ENCODE measurements at places on chromosomes 4 and X. TPM values are rescaled to one million over a fixed set of nuclear protein-coding genes. Genes with fewer than 3 reads are reported as not detected.

- peak; percentile 42 for DNase-seq
These were observed 67.6 kb upstream of the SLC7A3 start for GRCh38 chrX:70998411-70999027.

The RBM10 gene
- total RNA-seq = 87.0 TPM

The PPID gene
- total RNA-seq = 43.3 TPM

GRCh38 chr4:10974371-10974770 lies 289.8 kb upstream of the CLNK start:
- DNase-seq = no peak

The NXF2 gene
- total RNA-seq = not detected

DNA sequence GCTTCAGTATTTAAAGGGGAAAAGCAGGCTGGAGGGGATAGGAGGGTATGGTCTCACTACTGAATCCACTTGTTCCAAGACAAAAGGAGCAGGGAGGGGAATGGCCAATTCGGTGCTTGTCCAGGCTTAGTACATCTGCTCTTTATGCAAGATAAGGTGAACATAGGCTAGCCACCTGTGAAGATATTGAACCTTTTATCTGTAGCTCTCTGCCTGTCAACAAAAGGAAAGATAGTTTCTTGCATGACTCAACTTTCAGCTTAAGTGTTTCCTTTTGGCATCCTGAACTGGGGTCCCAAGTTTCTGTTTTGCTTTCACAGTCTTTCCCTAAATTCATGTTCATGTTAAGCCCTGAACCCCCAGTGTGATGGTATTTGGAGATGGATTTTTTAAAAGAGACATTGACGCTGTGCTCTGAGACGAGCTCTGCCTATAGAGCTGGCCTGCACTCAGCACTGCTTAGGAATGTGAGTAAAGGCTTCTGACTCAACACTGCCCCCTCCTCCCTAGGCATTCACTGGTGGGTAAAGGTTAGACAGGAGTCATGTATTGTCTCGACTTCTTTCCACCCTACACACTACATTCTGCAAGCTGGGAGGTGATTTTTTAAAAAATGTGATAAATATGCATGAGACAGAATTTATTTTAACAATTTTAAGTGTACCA lies 28.2 kb downstream of the FAM149A start:
- DNase-seq = peak; percentile 34

DNA sequence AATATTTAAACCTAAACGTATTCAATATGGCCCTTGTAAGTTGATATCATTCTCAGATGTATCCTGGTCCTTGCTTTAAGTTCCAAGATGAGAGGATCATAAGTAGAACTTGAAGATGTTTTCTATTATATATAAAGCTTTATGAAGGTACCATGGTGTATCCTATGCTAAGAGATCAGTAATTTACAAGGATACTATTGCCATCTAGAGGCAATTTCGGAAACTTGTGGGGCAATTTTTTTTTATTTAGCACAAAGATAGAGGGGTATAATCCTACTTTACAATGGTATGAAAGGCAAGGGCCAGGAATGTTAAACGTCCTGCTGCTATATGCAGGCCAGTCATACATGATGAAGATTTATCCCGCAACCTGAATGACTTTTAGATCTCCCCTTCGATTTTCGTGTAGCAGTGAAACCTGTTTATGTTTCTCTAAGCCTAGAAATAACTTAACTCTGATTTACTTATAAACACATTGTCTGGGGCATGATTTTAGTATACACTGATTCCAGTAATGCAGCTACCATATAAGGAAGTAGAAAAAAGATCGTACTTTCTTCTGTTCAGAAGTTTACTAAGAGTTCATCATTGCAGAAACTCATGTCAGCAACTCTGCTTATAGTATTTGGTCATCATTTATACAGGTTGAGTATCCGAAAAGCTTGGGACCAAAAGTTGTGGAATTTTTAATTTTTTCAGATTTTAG lies 2.6 kb downstream of the SLC25A31 start:
- DNase-seq = peak; percentile 77

GRCh38 chr4:16890651-16891050 lies 7.8 kb downstream of the LDB2 start:
- no peak for DNase-seq

The IDS gene
- 72.9 TPM for total RNA-seq

GRCh38 chrX:66717926-66718325 lies 79.0 kb upstream of the EDA2R start:
- no peak for DNase-seq

The CSAG3 gene
- not detected for total RNA-seq

DNA sequence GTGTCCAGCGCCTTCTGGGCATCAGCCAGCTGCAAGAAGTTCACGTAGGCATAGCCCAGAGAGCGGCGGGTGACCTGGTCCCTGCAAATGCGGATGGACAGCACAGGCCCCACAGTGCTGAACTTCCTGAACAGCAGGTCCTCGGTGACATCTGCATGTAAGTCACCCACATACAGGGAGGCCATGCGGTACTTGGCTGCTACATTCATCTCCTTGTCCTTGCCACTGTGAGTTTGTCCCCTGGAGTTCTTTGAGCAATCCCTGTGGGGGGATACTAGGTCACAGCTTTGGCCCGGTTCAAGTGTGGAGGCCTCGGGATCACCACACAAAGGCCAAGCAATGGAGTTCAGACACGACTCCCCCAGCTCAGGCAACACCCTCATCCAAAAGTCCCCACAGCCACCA lies 776 bp downstream of the PABPC4L start:
- no peak for DNase-seq

- DNase-seq = peak; percentile 62
These were observed 119.8 kb downstream of the NEK1 start for GRCh38 chr4:169492436-169493163.

GRCh38 chr4:148004228-148004857 lies 272.5 kb downstream of the ARHGAP10 start:
- DNase-seq = no peak

DNA sequence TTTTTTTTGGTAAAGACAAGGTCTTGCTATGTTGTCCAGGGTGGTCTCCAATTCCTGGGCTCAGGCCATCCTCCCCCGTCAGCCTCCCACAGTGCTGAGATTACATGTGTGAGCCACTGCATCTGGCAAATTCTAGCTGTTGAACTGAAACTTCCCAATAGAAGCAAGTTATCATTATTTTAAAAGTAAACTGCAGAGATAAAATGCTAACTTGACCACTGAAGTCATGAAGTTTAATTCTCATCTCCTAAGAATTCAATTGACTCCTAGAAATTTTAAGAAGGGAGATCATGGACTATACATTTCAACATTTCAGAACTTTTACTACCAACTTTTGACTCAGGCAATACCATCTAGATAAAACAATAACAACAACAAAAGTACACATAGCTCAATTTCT lies 11.7 kb upstream of the EXOSC9 start:
- DNase-seq = no peak

- DNase-seq = no peak
These were observed 21.2 kb upstream of the TRPC5OS start for GRCh38 chrX:111854556-111855490.

- DNase-seq = no peak
These were observed 87.7 kb downstream of the RFC1 start for GRCh38 chr4:39278476-39278875.

DNA sequence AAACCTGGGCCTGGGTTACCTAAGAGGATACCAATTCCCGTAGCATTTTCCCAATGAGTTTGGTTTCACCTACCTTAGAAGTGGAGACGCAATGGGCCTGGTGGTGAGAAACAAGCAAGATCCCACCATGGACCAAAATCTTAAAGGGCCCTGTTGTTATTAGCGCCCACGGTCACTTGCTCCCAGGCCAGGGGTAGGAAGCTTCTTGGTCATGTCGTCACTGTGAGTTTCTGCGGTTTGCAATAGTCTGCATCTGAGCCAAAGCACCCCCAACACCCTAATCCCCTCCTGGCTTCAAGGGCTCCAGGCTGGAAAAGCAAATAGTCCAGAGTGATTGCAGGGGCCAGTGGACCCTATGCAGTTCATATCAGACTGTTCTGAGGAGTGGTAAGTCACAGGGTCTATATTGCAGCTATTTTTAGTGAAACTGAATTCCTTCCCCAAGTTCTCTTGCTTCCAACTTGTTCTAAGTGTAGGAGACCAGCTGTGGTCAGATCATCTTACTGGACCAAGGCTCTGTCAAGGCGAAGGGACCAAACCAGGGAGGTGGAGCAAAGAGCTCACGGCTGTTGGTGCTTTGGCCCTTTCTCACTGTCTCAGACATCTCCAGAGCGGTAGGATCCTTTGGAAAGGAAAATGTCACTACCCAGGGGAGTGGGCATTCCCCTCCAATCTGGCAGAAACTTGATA lies 307.9 kb upstream of the F9 start:
- DNase-seq = no peak

The MAGEA8 gene
- not detected for total RNA-seq

The TASL gene
- total RNA-seq = not detected

DNA sequence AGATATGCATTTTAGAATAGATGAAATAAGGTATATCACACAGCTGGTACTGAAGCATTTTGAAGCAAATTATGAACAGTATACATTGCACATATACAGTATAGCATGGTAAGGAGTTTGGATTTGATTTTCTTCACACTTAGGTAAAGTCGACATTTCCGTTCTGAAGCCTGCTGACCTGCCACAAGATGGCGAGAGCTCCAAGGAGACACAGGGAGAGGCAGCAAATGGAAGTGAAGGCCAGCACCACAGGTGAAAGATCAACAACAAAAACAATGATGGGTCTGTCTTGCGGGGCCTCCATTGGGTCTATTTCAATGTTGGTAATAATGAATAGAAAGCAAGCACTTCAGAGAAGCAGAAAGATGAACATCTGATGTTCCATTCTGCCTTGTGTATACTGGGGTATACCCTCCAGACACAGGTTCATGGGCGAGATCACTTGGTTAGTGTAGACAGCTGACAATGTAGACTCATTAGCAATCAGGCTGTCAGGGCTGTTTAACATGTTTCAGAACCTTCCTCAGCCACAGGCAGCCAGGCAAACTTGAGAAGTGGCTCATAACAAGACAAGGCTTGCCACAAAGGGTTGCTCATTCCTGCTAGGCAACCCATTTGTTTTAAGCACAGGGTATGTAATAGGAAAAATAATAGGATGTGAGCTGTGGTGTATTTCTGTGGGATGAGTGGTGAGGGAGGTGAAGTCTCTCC lies 21.4 kb upstream of the NOX1 start:
- peak; percentile 69 for DNase-seq

The TMEM35A gene
- total RNA-seq = not detected

DNA sequence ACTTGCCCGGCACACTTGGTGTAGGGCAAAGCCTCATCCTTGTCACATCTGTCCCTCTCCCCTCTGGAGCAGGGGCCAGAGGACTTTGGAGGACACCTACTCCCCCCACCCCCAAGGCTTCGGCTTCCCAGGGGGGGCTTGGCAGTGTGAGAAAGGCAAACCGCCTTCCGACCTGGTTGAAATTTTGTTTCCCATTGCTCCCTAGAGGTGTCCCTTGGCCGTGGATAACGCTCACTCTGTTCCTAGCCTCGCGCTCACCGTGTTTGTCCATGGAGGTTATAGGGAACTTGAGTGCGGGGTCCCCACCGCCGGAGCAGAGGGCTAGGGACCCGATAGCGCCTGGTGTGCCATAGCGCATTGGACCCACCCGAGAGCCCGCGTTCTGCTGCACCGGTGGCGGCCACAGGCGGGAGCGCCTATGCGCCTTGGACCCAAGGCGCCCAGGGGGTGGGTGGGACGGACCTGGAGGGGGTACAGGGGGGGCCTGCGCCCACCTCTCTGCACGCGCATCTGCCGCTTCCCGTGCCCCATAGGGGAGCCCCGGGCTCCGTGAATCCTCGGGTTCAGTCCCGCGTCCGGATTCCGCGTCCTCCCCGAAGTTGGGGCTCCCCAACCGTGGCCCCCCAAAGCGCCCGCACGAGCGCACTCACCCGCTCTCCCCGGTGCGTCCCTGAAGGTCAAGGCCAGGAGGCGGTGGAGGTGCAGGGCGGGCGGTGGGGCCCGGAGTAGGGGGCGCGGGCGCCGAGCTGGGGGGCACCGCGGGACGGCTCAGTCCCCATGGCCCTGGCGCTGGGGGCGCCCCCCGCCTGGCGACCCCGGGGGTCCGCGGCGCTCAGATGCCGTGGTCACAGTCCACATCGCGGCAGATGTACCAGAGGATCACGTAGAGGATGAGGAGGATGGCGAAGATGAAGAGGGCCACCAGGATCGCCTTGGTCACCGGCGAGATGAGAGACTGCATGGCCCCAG lies 82.7 kb upstream of the DHRSX start:
- no peak for DNase-seq

DNA sequence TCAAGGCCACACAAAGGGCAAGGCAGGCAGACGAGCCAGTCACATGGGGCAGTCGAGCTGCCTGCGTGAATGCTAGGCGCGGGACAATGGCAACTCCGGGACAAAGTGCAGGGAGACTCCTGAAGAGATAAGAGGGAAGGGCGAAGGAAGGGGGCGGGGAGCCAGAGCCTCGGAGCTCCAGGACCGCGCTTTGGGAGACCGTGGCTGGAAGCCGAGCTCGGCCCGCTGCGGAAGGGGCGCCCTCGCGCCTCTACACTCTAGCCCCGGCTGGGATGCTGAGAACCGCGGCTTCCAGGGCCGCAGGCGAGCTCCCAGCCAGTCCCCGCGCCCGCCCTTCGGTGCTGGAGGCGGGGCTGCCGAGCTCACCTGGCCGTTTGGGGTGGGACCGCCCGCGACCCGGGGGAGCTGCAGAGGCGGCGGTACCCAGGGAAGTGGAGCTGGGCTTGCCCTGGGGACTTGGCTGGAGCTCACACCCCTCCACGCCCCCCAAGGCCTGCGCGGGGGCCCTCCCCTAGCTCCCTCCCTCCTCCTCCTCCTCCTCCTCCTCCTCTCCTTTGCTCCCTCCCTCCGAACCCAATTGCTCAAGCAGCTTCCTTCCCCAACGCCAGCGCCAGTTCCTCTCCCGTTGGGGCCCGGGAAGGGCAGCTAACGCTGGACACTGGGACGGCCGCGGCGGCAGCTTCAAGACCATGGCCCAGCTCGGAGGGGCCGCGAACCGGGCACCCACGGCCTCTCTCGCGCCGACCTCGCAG lies at the start of gene SOWAHD:
TSS of gene SOWAHD (plus strand) at position 610 of the 752 bp plus-strand sequence. CDS start at position 690, 80 bp downstream.
- peak; percentile 50 for DNase-seq

Data from PC-3 (cell line).